Suprapubic skin (tissue), 4 donors: ENCODE measurements at places on chromosomes 4 and X. TPM values are rescaled to one million over a fixed set of nuclear protein-coding genes. Genes with fewer than 3 reads are reported as not detected.

GRCh38 chr4:38902695-38903094 is 35.1 kb downstream of the FAM114A1 start:
- no peak for DNase-seq

GRCh38 chrX:151726751-151727150 is 7.8 kb upstream of the CNGA2 start:
- DNase-seq, result no peak

GRCh38 chrX:41684138-41684537 is 4.6 kb upstream of the GPR34 start:
- DNase-seq, result no peak

Gene RIBC1
- 0.34 TPM for total RNA-seq

Gene IL21
- total RNA-seq, result not detected

Gene ITGB1BP2
- 0.64 TPM for total RNA-seq

GRCh38 chr4:61831987-61832386 is 631.9 kb downstream of the ADGRL3 start:
- DNase-seq, result no peak
